Activated gamma-delta T cell treated with Interleukin-2 at 50 U/mL for 16 hours (primary cell): ENCODE measurements at places on chromosomes 16 and 17.

DNA sequence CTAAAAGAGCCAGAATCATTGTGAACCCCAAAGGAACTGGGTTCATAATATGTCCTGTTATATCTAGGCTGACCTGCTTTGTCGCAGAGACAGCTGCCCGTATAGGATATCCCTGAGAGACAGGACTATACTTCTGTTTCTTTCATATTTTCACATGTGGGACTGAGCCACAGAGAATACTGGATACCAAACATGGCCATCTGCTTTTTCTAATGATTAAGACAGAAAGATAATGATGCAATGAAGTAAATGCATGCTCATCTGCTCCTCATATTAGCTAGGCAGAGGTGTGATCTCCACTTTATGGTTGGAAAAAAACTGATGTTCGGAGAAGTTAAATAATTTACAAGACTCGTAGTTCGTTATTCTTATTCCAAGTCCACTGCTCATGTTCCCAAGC is 160.4 kb downstream of the AATF start:
- no peak for DNase-seq

- no peak for DNase-seq
Measured at GRCh38 chr16:67820608-67821259, 14.0 kb downstream of the TSNAXIP1 start.

DNA sequence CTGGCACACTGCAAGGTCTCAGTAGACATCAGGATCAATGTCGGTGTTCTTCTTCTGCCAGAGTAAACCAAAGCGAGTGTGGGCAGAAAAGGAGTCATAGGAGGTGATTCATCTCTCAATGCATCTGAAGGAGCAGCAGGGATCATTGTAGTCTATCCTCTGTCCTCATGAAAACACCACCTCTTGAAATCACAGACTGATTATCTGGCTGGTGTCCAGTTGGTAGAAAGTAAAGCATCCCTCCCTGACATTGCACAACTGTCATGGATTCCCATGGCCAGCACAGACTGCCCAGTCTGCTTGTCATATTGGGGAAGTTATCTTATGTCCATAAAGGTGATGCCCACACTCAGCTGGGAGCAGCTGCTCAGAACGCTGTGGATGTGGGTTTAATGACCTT is 74.1 kb downstream of the ABCC12 start:
- DNase-seq: no peak

GRCh38 chr16:30896261-30896888 is at the start of gene CTF1:
Gene CTF1, plus strand, starts transcription at chr16:30896614. Its CDS starts 30 bp downstream, at chr16:30896644.
- DNase-seq: no peak

- DNase-seq: no peak
Measured at GRCh38 chr17:58722274-58722673, 29.9 kb downstream of the RAD51C start.

- DNase-seq: no peak
Measured at GRCh38 chr17:74512624-74513091, 18.6 kb downstream of the CD300LB start.

GRCh38 chr16:86203557-86204275 is 304.8 kb downstream of the IRF8 start:
- DNase-seq: no peak

DNA sequence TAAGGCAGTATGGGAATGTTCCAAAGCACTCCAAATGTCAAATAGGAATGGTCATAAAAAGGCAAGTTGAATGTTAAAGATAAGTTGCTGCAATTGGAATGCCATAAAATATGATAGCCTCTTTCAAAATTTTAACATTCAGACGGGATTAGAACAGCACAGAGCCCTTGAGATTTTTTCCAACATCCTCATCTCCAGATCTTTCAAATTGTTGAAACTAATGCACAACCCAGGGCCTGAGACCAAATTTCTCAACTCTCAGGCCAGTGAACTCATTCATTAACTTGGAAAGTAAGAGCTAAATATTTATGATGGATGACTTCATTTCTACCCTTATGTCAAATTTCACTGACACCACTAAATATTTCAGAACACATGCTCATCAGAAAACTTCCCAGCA is 346.5 kb upstream of the XYLT1 start:
- DNase-seq: no peak

- no peak for DNase-seq
Measured at GRCh38 chr17:78613416-78613815, 36.2 kb upstream of the DNAH17 start.

GRCh38 chr17:81984773-81985410 is 7.5 kb downstream of the ASPSCR1 start:
- no peak for DNase-seq

- DNase-seq: no peak
Measured at GRCh38 chr17:76870377-76870714, 2.1 kb downstream of the MGAT5B start.

GRCh38 chr16:66462912-66463311 is 35.8 kb downstream of the BEAN1 start:
- DNase-seq: no peak

DNA sequence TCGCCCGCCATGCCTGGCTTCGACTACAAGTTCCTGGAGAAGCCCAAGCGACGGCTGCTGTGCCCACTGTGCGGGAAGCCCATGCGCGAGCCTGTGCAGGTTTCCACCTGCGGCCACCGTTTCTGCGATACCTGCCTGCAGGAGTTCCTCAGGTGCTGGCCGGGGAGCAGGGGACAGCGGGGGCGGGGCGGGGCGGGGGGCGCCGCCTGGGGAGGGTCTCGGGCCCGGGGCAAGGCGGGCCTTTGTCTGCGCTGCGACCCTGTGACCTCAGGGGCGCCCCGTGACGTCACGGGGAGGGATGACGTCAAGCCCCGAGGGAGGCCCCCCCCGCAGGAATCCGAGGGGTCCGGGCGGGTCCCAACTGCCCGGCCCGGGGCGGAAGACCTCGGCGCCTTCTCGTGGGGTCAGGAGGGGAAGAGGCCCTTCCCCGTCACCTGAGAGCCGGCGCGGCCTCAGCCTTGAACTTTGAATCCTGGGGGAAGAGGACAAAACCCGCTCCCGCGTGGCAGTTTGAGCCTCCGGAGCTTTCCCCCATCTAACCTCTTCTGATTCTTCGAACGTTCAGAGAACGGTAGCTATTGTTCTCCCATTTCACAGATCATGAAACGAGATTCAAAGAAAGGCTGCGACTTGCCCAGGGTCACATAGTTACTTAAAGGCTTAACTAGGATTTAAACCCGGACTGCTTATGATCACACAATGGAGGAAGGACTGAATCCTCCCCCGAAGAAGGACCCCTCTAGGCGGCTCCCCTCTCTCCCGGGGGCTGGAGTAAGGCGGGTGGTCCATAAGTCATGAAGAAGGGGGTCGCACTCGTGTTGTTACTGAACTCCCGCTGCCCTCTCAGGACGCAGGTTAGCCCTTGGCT is 527 bp downstream of the TRAF4 start:
- peak; percentile 51 for DNase-seq

GRCh38 chr16:55010492-55011160 is 80.0 kb downstream of the IRX5 start:
- DNase-seq: no peak

DNA sequence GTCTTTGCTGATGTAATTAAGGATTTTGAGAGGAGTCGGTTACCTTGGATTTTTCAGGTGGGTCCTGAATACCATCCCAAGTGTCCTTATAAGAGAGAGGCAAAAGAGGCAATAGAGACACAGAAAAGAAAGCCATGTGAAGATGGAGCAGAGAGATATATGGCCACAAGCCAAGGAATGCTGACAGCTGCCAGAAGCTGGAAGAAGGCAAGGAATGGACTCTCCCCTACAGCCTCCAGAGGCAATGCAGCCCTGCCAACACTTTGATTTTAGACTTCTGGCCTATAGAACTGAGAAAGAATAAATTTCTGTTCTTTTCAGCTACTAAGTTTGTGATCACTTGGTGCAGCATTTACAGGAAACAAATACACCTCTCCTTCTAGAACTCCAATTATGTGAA is 8.2 kb upstream of the RNFT1 start:
- DNase-seq: no peak

- no peak for DNase-seq
Measured at GRCh38 chr16:72744076-72744793, 303.7 kb downstream of the ZFHX3 start.

DNA sequence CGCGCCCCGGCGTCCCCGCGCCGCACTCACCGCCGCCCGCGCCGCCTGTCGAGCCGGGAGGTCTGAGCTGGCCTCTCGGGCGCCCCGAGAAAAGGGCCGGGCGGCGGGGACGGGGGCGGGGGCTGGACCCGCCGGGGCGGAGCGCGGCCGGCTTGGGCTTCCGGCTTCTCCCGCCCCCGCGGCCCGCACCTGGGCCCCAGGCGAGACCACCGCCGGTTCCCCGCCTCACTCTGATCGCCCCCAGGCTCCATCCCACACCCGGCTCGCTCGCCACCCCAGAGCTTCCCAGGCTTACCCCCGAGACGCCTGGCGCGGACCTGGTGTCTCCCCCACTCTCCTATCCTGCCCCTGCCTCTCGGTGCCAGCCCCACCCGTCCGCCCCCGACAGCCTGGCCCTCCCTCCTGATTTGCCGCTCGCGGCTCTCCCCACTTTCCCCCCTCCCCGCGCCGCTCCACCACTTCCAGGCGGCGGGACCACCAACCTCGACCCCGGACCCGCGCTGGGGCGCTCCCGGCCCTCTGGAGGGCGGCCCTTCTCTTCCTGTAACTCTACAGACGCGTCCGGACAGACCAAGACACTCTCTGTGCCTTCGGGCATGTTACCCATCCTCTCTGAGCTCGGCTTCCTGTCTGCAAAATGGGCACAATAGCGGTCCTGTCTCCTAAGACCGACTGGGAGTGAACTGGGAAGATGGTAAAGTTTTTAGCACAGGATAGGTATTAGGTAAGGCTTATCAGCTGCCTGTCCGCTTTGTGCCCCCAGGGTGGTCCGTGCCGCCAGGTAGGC is at the start of gene LITAF:
Gene LITAF, minus strand, starts transcription at position 64 of the 787 bp plus-strand sequence. CDS start 30,189 bp downstream, outside the sequence.
- peak; percentile 49 for DNase-seq

DNA sequence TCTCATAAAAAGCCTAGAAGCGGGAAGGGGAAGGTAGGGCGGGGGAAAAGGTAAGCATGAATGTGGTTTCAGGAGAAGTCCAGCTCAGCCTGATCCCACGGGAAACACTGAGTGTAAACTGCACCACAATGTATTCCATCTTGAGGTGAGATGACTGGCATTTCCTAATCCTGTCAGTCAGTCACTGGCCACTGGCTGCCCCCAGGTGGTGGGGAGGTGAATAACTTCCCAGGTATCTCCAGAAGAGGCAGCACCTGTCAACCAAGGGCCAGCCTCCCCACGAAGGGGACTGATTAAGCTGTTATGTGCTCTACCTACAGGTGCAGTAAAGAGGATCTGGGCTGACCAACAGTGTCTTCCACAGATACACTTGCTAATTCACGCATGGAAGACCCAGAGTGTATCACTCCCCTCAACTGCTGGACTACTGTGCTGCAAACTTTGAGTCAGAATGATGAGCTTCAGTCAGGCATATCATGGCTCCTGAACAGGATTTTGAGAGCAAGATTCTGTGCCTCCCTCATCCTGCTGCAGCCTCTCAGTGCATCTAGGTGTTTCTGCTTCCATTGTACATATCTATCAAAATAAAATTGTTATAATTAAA is 108.5 kb upstream of the CCL2 start:
- peak; percentile 33 for DNase-seq

DNA sequence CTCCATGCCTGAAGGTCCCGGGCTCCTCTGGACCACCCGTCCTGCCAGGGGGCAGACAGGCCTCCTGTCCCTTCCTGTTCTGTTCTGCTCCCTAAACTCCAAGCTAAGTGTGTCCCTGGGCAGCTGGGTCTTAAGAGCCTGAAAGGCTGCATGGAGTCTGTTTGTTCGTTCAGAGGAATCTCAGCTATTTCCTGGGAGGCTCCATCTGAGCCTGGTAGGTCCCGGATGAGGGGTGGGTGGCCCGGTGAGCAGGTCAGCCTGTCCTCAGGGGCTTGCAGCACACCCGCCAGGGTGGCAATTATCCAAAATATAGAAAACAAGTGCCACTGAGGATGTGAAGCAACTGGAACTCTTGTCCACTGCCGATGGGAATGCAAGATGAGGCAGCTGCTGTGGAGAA is 12.6 kb downstream of the ACTG1 start:
- DNase-seq: no peak

DNA sequence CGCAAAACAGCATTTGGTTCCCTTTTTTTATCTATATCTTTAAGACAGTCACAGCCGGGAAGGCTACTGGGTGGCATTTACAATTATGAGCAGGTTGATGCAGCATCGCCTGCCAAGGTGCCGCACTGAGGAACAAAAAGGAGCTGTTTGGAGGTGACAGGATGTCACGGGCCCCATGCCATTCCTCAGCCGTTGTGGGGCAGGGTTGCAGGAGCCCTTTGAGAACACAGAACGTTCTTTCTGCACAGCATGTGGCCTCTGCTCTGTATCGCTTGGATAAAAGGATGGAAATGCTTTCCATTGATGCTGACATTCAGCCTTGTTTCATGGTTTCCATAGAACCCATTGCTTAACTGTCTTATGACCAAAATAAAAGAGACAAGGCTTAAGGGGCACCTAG is 141.9 kb upstream of the CDH5 start:
- no peak for DNase-seq

GRCh38 chr17:10127819-10128425 is 70.5 kb downstream of the GAS7 start:
- no peak for DNase-seq

GRCh38 chr17:75096082-75096625 is 8.4 kb downstream of the SLC16A5 start:
- no peak for DNase-seq

- DNase-seq: no peak
Measured at GRCh38 chr16:60553090-60553757, 1483.0 kb downstream of the CDH8 start.

DNA sequence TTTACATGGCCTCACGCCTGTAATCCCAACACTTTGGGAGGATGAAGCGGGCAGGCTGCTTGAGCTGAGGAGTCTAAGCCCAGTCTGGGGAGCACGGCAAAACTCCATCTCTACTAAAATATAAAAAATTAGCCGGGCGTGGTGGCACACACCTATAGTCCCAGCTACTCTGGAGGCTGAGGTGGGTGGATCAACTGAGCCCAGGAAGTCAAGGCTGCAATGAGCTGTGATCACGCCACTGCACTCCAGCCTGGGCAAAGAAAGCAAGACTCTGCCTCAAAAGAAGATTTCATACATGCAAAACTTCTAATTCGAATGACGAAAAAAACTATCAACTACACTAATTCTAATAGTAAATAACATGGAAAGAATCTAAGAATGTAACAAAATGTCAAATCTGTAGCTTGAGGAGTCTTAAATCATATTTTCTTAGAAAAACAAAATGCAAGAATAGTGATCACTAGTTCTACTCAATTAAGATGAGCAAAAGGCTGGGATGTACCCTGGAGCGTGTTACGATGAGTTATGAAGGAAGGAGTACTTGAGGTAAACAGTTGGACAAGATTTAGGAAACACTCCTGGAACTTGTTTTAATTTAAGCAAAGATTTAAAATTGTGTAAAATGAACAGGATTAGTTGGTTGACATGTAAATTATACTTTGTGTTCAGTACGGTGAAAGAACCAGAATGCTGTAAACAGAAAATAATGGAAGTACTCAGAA is 20.7 kb downstream of the YWHAE start:
- no peak for DNase-seq
